HS-27A (cell line): ENCODE measurements at places on chromosomes 5 and 9.

DNA sequence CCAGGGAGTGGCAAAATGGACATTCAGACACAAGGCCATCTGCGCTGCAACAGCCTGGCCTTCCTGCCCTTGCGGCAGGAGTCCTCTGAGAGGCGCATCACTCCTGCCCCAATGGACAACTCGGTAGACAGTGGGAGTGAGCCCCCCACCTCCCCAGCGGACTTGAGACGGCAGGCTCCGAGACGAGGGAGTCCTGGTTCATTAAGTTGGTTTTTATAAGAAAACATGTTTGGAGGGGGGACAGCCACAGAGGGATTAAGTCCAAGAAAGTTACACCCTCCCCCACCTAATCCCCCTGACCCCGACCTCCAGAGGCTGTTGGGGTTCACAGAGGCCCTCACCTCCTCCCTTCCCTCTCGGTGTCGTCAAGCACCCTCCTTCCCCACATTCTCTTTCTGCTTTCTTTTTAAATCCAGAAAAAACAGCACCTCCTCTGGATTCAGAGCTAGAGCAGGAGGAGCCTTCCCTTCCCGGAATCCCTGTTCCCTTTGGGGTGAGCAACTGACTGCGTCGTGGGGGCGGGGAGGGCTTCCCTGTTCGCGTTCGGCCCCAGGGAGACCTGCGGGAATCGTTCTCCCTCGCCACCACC is 1.8 kb upstream of the EGR1 start:
- DNase-seq = no peak

GRCh38 chr5:117624201-117624600 is 1049.6 kb upstream of the SEMA6A start:
- DNase-seq = no peak

DNA sequence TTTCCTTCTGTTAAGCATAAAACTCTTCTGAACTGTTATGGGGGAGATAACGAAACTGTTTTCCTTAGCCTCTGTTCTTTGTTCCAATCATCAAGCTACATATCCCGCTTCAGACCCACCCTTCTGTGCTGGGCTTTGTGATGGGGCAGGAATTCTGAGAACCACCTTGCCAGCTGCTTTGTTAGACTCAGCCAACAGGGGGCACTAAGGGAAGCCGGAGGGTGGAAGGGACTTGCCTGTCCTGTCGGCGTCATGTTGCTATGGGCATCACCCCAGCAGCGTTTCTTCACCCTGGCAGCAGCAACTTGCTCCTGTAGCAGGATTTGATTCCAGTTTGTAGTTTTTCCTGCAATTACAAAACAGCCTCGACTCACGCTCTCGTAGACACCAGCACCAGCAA is 169.1 kb downstream of the CAAP1 start:
- DNase-seq = no peak

DNA sequence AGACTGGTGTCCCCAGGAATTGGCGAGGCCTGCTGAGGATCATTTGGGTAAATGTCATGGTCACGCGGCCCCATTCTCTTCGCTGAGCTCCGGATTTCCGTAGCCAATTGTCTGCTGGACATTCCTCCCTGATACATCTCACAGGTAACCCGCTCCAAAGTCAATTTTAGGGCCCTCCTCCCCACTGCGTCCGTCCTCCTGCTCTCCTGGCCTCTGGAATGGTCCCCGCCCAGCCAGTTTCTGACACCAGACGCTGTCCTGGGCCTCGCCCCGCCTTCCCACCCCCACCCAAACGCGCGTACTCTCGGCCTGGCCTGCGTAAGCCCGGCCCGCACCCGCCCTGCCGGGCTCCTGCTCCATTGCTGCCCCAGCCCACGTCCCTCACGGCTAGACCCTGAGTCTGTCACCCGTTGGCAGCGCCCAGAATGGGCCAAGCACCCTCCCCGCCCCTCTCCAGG is 202.0 kb downstream of the AUH start:
- DNase-seq = no peak

- no peak for DNase-seq
Measured at GRCh38 chr5:154429341-154429740, 16.5 kb upstream of the SAP30L start.

- no peak for DNase-seq
Measured at GRCh38 chr5:73419117-73419464, 29.5 kb downstream of the FOXD1 start.

- DNase-seq = no peak
Measured at GRCh38 chr9:6128030-6128429, 87.6 kb upstream of the IL33 start.
